ENCODE measurements at places on chromosomes 6 and 20.

DNA sequence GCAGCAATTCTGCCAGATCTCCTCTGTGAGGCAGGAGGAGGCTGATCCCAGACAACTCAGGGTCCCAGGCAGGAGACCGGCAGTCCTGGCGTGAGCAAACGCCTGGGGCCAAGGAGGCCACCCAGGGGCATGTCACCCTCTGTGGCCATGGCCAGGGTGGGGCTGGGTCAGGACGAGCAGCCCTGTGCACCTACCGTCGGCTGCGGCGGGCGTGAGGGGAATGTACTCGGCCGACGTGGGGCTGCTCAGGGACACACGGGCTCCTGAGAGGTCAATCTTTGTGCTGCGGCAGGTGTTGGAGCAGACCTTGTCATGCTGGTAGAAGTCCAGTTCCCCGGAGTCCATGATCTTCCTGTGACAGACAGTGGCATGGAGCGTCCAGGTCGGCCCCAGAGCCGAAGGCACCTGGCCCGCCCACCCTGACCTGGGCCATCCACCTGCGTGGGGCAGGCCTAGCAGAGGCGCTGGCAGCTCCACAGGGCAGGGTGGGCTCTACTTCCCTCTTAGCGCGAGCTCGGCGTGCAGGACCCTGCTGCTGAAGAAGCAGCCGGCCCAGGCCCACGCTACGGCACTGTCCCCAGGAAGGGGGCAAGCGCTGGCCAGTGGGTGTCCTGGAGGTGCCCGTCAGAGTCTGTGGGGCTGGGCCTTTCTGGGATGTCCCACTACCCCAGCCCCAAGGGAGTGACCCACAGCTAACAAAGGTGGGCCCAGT, 21.5 kb upstream of the HELZ2 start:
- DNase-seq: no peak

DNA sequence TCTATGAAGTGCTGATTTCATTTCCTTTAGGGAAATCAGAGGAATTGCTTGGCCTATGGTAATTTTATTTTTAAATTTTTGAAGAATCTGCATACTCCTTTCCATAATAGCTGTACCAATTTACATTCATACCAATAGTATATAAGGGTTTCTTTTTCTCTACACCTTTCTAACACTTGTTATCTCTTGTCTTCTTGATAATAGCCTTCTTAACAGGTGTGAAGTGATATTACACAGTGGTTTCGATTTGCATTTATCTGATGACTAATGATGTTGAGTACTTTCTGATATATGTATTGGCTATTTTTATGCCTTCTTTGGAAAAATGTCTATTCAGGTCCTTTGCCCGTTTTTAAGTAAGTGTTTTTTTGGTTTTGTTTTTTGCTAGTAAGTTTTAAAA, 40.8 kb downstream of the SMAP1 start:
- no peak for DNase-seq

- DNase-seq: no peak
Observed at GRCh38 chr6:12483712-12484111, 193.6 kb downstream of the EDN1 start.

DNA sequence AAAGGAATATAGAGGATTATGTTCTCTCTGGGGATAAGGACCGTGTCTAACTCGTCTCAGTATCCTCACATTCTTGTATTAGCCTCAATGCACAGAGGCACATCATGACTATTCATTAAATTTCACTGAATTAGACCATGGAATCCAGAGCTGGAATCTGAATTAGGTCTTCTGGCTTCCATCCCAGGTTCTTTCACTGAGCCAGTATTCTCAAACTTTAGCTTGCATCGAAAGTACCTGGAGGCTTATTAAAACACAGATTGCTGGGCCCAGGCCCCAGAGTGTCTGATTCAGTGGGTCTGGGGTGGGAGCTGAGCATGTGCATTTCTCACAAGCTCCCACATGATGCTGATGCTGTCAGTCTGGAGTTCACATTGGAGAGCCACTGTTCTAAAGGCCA, 142.0 kb downstream of the UST start:
- DNase-seq: no peak

GRCh38 chr6:7060769-7061516, 46.8 kb upstream of the RREB1 start:
- no peak for DNase-seq

DNA sequence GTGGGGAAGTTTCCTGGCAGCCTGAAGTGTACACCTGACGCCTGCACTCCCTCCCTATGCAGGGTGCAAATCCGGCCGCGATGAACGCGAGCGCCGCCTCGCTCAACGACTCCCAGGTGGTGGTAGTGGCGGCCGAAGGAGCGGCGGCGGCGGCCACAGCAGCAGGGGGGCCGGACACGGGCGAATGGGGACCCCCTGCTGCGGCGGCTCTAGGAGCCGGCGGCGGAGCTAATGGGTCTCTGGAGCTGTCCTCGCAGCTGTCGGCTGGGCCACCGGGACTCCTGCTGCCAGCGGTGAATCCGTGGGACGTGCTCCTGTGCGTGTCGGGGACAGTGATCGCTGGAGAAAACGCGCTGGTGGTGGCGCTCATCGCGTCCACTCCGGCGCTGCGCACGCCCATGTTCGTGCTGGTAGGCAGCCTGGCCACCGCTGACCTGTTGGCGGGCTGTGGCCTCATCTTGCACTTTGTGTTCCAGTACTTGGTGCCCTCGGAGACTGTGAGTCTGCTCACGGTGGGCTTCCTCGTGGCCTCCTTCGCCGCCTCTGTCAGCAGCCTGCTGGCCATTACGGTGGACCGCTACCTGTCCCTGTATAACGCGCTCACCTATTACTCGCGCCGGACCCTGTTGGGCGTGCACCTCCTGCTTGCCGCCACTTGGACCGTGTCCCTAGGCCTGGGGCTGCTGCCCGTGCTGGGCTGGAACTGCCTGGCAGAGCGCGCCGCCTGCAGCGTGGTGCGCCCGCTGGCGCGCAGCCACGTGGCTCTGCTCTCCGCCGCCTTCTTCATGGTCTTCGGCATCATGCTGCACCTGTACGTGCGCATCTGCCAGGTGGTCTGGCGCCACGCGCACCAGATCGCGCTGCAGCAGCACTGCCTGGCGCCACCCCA, 1.2 kb downstream of the GPR6 start:
- DNase-seq: no peak

DNA sequence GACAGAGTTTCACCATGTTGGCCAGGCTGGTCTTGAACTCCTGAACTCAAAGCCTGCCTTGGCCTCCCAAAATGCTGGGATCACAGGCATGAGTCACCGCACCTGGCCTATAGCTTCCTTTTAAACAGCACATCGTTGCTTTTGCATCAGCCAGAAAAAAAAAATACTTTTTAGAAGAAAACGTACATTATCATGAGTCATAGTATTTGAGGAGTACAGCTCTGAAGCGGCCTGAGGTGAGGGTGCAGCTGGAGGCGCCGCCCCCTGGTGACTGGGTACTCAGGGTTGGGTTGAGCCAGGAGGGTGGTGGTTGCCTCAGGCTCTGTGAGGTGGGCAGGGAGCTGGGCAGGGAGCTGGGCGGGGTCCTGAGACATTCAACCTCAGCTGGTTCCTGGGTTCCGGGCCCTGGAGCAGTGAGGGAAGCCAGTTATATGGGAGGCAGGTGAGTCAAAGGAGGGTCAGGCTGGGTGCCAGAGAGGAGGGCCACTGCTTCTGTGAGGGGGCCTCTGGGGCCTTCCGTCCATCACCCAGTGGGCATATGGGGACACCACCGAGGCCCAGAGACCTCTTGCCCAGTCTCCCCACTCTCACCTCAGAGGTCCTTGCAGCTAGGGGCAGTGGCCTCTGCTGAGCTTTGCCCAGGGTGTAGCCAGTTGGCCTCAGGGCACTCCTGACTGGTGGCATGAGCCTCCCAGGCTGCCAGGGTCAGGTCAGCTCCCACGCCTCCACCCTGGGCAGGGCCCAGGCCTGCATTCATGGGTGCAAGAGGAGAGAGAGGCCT, 11.7 kb upstream of the ID1 start:
- DNase-seq: no peak

DNA sequence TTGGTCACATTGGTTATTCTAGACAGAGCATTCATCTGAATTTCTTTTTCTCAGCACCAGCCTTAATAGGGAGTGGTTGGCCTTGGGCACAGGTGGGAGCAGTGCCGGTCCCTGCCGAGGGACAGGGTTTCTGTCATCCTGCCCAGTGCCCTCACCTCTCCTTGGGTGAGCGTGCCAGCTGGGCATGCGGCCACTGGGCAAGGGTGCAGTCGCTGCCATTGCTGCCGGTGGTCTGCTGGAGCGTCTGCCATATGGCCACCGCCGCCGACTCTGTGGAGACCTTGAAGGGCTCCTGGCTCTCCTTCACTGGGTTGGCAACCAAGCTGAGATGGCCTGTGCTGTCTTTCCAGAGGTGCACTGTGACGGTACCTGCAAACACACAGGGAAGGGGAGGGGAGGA, 16.4 kb upstream of the UQCC2 start:
- no peak for DNase-seq

DNA sequence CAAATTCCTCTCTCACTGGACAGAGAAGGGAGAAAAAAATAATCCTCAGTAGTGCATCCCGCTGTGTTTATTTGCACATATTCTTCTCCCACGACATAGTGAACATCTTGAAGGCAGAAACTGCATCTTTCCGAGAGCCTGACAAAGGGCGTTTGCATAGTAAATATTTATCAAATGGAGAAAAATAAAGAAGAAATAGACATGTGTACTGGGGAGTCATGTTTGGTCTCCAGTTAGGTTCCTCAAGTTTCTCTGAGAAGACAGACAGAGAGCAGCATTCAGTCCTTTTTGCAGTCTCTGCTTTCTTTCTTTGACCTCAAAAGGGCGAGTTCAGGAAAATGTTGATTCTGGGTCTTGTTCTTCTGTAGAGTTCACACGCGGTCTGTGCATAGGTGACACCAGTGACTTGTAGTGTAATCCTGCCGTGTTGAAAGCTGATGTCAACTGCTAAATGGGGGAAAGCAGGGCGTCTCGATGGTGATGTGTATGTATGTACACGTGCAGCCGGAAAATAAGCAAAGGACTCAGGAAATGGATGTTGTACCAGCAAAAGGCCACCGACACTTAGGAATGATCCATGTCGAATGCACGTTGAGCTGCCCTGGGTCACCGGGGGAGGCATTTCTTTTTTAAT, 285.6 kb downstream of the ZNF217 start:
- DNase-seq: no peak

DNA sequence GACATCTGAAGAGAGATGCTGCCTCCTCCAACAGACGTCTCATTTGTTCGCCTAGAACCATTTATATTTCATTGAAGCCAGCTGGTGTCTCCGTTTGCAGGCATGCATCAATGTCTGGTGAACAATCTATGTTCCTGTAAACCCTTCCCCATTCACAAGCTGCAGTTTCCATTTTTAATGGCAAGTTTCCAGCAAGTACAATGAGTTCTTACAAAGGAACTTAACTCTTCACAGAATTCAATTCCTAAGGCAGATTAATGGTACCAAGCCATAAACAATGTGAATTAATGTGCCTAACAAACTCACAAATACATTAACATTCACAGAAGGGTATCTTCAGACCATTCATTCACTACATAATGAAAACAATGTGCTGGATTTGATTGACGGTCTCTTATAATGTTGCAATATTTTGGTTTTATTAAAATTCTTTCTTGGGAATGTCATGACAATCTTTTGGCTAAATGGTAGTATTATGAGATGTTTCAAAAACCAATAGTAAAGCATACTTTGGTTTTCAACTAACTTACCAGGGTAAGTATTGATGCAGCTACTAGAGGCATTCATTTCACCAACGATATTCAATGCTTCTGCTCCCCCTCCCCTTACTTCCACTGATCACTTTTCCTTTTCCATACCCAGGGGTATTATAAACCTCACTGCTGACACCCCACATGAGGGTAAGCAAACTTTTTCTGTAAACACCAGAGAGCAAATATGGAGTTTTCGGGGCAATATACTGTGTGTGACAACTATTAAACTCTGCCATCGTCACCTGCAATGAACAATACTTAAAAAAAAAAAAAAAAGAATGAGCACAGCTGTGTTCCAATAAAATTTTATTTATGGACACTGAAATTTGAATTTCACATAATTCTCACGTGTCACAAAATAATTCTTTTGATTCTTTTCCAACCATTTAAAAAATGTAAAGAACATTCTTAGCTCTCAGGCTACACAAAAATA, 4.2 kb downstream of the AKIRIN2 start:
- no peak for DNase-seq

- DNase-seq: no peak
Observed at GRCh38 chr20:12113468-12114371, 196.0 kb downstream of the BTBD3 start.

GRCh38 chr20:42186337-42186736, 568.2 kb upstream of the CHD6 start:
- DNase-seq: no peak

- DNase-seq: no peak
Observed at GRCh38 chr6:97563529-97563928, 280.5 kb upstream of the MMS22L start.

DNA sequence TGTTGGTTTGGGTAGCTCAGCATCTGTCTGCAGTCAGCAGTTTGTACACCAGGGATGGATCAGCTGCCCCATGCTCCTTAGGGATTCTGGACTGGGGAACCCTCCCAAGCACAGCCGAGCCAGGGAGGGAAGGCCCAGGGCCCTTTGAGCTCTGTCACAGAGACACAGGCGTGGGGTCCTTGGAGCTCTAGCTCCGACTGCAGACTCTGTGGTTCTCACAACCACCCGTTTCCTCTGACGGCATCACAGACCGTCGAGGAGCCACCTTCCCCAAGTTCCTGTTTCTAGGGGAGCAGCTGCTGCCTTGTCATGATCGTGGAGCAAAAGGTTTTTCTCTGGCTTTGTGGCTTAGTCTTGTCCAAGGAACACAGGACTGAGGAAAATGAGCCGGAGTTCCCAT, at the start of gene SLA2:
Gene SLA2, minus strand, starts transcription at position 199 of the 400 bp plus-strand sequence. CDS start 4,861 bp downstream, outside the sequence.
- no peak for DNase-seq

DNA sequence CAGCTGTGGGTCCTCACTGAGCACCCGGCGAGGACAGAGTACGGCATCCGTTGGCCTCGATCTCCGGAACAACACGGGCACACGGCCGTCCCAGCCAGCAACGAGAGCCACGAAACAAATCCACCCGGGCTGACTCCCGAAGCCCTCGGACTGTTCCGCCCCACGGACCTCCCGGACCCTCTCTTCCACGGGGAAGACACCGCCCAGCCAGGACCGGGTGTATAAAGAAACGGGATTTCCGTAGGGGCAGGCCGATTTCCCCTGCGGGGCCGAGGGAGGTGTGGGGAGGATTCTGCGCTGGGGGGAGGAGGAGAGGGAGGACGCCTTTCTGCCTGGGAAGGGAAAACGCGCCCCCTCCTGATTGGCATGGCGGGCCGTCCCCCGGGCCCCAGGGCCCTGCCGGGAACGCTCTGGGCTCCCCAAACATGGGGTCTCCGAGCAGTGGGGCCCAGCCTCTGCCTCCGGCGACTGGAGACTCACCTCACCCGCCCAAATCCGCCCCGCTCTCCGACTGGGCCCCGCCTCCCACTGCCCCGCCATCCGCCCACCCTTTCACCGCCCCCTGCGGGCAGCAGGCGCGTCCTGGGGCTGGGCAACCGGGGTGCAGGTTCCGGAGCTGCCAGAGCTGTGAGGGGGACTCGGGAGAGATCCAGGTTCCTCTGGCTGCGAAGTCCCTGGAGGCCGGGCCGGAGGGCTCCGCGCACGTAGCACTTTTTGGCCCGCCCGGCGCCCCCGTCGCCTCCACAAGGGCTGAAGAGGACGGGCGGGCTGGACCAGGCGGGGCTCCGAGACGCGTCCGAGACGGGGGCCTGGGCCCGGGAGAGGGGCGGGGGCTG, 679 bp upstream of the PPDPF start:
- peak; percentile 53 for DNase-seq
